ENCODE measurements at places on chromosomes 16 and 17.
A peak's percentile ranks its signal among the peaks of the same experiment; 100 is the strongest.

DNA sequence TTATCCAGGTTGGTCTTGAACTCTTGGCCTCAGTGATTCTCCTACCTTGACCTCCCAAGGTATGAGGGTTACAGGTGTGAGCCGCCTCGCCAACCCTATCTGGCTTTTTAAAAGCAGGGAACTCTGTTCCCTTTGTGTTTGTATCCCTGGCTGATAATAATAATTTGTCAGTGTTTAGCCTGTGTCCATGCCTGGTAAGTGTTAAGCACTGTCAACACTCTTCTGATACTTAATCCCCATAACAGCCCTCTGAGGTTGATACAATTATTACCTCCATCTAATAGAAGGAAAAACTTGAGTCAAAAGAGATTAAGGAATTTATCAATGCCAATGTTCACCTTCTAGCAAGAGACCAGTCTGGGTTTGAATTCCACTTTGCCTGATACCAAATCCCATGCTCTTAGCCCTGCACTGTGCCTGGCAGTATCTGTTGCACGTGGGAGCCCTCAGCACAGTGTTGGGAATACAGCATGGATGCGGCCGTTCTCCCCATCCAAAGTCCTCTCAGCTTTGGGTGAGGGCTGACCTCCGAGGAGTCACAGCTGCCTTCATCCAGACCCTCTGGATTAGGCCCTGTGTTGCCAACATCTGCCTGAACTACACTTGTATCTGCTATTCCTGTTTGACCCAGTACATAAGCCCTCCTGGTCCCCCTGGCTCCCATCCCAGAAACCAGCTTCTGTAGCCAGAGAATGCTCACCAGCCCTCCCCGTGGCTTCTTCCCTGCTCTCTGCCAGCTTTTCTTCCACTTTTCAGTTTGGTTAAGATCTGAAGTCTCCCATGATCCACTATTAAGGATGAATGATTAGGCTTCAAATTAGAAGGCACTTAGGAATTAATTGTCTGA, 335.6 kb upstream of the ASIC2 start:
- no peak for DNase-seq

DNA sequence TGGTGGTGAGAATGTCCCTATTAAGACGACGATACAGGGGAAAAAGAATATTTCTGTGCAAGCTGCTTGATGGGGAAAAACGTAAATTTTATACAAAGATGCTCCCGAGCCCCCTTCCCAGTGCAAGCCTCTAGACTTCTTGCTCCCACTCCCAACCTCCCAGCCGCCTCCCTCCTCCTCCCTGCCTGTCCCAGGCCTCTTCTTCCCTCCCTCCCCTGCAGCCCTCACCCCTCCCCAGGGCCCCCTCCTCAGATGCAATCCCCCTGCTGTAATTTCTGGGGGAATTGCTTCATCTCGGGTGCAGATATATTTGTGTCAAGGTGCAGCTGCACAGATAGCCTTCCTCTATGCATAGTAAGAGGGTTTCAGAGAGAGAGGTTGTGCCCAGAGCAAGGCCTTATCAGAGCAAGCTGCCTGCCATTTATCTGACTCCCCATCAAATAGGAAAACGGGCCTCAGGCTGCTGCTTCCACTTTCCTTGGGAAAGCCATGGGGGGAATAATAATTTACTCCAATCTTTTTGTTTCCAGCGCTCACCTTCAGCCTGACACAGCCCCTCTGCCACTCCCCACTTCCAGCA, 47.4 kb upstream of the LHX1 start:
- DNase-seq: no peak

DNA sequence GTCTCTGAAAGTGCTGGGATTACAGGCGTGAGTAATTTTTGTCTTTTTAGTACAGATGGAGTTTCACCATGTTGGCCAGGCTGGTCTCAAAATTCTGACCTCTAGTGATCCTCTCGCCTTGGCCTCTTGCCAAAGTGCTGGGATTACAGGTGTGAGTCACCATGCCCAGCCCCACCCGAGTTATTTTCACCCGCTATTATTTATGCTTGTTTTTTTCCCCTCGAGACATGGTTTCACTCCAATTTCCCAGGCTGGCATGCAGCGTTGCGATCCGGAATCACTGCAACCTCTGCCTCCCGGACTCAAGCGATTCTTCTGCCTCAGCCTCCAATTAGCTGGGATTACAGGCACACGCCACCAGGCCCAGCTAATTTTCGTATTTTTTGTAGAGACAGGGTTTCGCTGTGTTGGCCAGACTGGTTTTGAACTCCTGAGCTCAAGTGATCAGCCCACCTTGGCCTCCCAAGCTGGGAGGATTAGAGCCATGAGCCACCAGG, 9.2 kb downstream of the RPL23 start:
- DNase-seq: no peak

GRCh38 chr17:63966646-63967264, 6.0 kb downstream of the SCN4A start:
- DNase-seq: peak; percentile 44

- DNase-seq: no peak
These were observed 44.7 kb downstream of the MIS12 start for GRCh38 chr17:5531085-5531418.

DNA sequence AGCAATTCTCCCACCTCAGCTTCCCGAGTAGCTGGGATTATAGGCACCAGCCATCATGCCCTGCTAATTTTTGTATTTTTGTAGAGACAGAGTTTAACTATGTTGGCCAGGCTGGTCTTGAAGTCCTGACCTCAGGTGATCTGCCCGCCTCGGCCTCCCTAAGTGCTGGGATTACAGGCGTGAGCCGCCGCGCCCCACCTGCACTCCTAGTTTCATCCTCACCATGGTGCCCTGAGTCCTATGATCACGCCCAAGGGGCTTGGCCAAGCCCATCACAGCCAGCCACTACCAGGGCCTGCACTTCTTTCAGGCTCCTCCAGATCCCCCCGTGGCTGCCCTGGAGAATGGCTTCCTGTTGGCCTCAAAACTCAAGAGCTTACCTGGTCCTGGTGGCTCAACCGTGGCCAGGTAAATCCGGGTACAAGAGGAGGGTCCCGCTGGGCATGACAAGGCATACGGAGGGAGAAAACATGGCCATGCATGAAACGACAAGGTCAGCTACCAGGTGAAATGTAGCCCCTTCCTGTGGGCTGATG, 20.4 kb upstream of the TFAP4 start:
- no peak for DNase-seq

DNA sequence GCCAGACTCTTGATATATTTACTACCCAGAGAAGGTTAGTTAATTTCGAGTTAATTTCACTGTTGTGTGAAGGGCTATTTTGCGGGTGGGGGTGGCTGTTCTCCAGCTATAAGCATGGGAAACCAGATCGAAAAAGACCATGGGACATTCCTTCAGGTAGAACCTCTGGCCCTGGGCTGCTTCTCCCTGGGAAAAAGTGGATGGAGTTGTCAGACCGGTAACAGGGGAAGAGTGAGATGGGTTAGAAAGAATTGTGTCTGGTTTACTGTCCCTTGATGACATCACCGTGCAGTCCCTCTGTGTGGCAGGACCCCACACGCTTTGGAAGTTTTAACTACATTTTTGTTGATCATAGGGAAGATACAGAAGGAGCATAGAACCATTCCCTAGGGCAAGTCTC, 296.3 kb downstream of the RBFOX1 start:
- DNase-seq: no peak

GRCh38 chr16:88430524-88431446, 22.3 kb upstream of the ZFPM1 start:
- DNase-seq: no peak
